ENCODE measurements at places on chromosomes 5 and 9.

GRCh38 chr9:92989561-92989960 lies 42.2 kb downstream of the FGD3 start:
- no peak for DNase-seq

DNA sequence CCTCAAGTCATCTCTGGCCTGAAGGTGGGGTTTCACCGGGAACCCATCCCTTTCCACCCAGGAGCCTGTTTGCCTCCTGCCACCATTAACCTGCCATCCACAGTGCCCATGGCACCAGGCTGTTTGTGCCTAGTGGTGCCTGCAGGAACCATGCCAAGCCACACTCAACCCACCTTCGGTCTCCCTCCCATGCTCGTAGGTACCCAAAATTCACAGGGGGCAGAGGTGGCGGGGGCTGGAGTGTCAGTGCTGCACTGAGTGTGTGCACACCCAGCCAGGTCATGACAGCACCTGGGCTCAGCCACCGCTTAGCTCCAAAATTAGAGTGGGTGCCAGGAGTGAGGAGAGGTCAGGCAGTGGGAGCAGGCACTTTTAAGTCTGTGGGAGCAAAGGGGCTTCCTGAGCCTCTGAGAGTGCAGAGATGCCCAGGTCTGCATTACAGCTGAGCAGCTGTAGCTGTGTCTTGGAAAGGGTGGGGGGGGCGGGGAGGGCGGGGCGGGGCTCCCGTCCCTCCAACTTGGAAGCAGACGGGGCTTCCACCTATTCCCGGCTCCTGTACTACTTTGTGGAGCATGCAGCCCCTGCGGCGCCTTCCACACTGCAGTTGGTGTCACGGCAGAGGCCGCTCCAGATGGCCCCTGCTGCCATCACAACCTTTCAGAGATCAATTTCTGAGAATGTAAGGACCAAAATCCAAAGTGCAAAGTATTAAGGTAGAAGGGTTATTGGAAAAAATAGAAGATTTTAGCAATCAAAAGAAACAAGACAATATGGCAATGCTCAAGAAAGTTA lies 2396.8 kb upstream of the C9orf72 start:
- no peak for DNase-seq

- DNase-seq: no peak
Measured at GRCh38 chr9:110050925-110051355, 157.0 kb downstream of the C9orf152 start.

DNA sequence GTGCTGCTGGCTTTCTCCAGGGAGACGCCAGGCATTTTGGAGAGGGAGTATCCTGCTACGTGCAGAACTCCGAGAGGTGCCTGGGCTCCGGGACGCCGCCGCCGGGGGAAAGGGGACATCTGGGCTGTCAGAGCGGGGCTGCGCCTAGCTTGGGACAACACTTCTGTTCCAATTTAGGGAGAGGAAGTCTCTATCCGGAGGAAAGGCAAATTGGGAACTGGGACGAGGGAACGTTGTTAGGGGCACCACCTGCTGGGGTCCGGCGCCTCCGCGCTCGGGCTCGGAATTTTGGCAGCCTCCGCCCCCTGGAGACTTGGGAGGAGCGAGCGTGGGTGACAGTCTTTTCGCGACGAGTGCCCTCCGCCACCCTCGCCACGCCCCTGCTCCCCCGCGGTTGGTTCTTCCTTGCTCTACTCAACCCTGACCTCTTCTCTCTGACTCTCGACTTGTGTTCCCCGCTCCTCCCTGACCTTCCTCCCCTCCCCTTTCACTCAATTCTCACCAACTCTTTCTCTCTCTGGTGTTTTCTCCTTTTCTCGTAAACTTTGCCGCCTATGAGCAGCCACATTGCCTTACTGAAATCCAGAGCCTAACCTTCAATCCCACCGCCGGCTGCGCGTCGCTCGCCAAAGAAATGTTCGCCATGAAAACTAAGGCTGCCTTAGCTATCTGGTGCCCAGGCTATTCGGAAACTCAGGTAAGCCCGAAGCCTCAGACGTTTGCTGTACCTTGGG lies 1.6 kb downstream of the TSLP start:
- no peak for DNase-seq

DNA sequence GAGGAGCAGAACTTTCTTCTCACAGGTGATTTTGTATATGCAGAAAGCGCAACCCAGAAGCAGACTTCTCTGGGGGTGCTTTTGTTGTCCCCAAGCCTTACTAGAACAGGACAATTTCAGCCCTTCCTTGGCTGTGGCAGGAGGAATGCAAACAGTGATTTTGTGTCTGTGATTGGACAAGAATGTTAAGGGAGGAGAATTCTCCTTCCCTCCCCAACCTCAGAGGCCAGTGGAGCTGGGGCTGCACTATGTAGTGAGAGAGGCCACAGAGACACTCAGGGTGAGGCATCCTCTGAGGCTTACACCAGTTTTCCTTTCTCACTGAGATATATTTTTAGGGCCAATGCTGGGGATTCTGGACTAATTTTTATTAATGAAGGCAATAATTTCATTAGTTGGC lies 58.8 kb downstream of the ZNF366 start:
- DNase-seq: no peak

DNA sequence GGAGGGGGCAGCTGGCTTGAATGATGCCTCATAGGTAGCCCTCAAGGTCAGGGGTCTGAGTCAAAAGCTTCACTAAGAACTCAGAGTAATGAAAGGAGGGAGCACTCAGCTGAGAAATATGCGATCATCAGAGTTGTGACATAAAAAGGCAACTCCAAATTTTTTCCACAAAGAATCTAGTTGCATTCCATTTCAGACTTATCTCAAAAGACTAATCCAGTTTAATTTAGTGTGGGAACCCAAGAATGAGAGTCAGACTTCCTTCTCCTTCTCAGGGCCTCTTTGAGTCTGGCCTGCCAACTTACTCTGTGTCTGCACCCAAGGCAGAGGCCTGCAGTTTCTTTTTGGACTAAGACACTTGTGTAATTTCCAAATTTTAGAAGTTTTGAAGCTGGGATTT lies 34.7 kb downstream of the GABRP start:
- no peak for DNase-seq

- no peak for DNase-seq
Measured at GRCh38 chr9:752681-753200, 88.8 kb upstream of the DMRT1 start.

DNA sequence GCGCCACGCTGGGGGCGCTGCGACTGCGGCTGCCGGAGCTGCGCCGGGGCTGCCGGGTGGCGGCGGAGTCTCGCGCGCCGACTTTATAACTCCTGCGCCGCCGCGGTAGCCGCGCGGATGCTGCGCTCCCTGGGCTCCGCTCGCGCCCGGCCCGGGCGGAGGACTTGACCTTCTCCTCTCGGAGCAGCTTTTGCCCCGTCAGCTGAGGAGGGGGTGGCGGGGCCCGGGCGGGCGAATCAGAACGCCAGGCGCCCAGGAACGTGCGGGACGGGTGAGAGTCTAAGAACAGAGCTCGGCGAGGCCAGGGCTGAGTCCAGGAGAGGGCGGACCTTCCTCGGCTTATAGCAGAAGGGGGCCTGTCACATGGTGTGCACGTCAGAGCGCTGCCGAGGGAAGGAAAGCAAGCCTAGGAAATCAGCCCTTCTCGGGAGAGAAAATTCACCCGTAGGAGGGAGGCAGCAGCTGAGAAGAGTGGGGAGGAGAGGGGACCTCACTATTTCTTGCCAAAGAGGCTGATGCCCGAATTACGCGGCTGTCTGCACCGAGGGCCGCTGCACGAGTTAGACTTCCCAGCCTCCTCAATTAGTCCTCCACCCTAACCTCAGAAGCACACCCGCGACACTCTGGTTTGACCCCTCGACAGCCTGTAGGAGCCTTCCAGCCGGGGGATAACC lies at the start of gene FOXD1:
FOXD1 (minus strand) TSS at position 315 of the 674 bp plus-strand sequence. CDS start 415 bp downstream, outside the sequence.
- no peak for DNase-seq

- no peak for DNase-seq
Measured at GRCh38 chr9:124695280-124695890, 75.7 kb downstream of the NR6A1 start.

- no peak for DNase-seq
Measured at GRCh38 chr9:76333388-76333787, 60.8 kb downstream of the RFK start.

- DNase-seq: no peak
Measured at GRCh38 chr5:34053571-34054399, 10.8 kb upstream of the C1QTNF3 start.

DNA sequence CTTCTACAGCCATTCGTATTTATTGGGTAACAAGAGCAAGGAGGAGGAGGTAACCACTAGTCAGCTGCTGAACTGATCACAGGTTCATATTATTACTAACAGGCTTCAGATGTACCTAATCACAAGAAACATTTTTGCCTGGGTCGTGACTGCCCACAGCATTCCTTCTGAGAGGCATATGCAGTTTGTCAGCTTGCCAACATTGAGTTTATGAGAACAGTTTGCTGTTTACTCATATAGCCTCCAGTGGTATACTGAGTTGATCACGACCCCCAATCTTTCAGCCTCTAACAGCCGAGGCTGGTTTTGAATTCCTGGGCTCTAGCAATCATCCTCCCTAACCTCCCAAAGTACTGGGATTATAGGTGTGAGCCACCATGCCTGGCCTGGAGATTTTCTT lies 693.6 kb downstream of the TLE1 start:
- DNase-seq: no peak

GRCh38 chr5:59724482-59725391 lies 168.8 kb downstream of the PDE4D start:
- DNase-seq: no peak

- no peak for DNase-seq
Measured at GRCh38 chr9:93509084-93509483, 55.7 kb upstream of the FAM120AOS start.

DNA sequence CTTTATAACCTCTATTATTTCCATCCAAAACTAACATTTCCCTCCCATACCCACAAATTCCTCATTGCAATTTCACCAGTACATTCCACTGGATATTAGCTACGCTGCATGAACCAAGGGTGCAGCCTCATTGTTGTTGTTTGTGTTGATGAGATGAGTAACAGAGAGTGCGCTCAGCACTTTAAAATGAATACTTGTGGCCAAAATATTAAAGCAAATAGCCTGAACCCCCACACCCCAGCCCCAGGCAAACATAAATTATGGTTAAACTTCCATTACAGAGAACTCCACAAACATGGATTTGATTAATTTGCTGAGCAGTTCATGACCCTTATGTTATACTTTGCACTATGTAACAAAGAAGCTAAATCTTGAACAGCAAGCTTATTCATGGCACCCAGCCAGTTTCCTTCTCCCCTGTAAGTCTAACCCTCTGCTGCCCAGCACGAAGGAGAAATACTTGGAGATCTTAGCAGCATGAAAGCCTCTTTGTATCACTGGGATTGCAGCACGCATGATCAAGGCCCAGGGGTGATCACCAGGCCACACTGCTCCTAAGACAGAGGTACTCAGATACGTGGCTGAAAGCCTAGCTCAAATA lies 205.0 kb downstream of the DOCK8 start:
- no peak for DNase-seq

DNA sequence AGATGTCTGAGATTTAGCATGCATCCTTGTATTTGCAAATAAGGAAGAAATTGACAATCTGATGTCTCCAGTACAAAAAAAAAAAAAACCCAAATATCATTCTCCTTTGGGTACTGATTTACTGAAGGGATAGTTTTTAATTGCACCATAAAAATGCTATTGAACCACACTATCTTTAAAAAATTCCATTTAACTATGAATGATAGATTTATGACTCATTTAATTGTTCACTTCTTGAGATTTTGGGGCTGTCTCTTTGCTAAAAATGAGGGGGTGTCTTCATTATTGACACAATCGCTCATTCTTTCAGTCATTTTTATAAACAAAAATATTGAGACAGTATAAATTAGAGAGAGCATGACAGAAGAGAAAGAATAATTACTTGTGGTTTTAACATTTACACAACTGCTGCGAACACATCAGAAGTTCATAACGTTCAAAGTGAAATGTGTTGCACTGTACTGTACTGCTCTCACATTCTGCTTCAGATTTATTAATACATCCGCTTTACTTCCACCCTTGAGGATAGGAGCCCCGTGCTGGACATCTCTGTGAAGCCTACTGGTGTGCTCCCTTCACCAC lies 142.3 kb downstream of the MEF2C start:
- DNase-seq: no peak

DNA sequence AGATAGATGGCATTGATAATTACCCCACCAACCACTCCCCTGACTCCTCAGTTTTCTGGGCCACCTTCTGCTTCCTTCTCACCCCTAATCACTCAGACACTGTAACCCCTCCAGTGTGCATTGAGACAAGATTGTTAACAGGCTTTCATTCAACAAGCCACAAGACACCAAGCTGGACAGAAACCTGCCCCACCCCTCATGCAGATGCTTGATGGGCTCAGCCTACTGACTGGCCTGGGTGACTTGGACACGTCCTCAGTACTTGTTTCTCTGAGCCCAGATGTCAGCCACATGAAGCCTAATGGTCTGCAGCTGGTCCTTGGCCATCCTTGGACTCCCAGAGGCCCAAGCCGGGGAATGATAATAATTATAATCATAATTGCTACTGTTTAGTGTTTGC lies 71.4 kb upstream of the SMIM23 start:
- no peak for DNase-seq

DNA sequence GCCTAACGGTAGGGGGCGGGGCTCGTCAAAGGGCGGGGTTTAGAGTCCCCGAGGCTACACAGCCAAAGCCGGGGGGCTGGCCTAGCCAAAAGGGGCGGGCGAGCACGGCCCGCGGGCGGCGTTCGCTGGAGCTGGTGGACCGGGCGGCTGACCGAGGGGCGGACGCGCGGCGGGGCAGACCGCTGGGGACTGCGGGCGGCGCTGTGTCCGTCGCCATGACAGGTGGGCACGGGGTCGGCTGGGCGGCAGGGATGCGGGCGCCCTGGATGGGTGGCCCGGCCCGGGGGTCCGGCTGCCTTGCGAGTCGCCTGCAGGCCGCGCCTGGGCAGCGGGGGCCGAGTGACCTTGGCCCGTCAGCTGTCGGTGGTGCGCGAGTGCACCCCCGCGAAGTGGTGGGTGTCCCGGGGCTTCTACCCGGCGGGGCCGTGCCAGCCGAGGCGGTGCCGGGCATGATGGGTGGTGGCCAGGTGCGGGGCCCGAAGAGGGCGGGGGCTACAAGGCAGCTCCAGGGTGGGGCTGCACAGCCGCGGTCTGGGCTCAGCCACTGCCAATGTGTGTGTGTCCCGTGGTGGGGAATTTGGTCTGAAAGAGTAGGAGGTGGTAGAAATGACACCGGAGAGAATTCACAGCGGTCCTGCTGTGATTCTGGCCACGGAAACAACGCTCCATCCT lies at the start of gene CARD19:
CARD19 (plus strand) TSS at position 87 of the 672 bp plus-strand sequence; CDS start at position 216, 129 bp downstream.
- no peak for DNase-seq

GRCh38 chr9:15837079-15837679 lies 284.3 kb downstream of the CCDC171 start:
- DNase-seq: no peak

Measured in stimulated activated CD8-positive, alpha-beta memory T cell treated with anti-CD3 and anti-CD28 coated beads, Interleukin-15, amount 100 ng/mL, for 24 hours (primary cell).